ENCODE measurements at places on chromosomes 12 and 14. TPM values are rescaled to one million over a fixed set of nuclear protein-coding genes. Genes with fewer than 3 reads are reported as not detected.
A peak's percentile ranks its signal among the peaks of the same experiment; 100 is the strongest.

GRCh38 chr14:58296726-58297125, 1.6 kb upstream of the ARID4A start:
- H3K27me3 ChIP-seq, result no peaks in the 10 kb centered on the region
- H3K4me3 ChIP-seq, result peak overlapping the region; percentile 61
- H3K4me1 ChIP-seq, result peaks cover 38% of the 10 kb centered on the region
- H3K27ac ChIP-seq, result peak overlapping the region; percentile 93

DNA sequence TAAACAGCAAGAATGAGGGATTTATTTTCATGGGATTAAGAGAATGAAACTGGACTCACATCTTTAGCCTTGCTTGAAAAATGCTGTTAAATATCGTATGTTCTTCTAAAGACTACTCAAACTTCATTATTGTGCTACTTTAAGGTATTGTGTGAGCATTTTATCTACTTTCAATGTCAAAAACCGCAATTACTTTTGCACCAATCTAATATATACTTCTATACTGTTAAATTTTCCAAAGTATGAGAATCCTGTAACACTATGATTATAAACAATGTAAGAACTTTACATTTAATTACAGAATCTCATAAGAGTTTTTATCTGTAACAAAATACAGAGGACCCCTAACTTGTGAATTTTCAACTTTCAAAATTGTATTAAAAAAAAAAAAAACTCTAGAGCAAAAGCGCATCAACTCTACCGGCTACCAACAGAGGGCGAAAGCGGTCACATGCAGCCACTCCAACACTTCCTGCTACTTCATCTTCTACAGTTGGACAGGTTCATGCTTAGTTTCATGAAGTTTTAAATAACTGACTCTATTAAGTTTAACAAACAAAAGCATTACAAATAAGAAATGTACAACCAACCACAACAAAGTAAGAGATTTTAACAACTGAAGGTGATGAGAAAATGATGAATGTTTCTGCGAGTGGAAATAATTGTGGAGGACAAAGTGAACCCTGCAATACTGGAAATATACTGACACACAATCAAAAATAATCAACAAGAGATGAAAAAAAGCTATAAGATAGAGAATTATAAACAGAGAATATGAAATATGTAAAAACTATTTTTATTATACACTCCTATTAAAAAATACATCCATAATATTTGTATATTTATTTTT, 210.9 kb downstream of the MED13L start:
- H3K27me3 ChIP-seq, result no peaks in the 10 kb centered on the region
- H3K4me1 ChIP-seq, result peaks cover 37% of the 10 kb centered on the region
- no peak for DNase-seq
- no peaks in the 10 kb centered on the region for H3K36me3 ChIP-seq
- H3K27ac ChIP-seq, result no peak overlapping the region
- no peak overlapping the region for H3K4me3 ChIP-seq

GRCh38 chr12:24441458-24441857, 492.0 kb upstream of the SOX5 start:
- no peaks in the 10 kb centered on the region for H3K4me1 ChIP-seq
- H3K4me3 ChIP-seq, result no peak overlapping the region
- no peaks in the 10 kb centered on the region for H3K36me3 ChIP-seq
- no peak overlapping the region for H3K27ac ChIP-seq
- no peak for DNase-seq

DNA sequence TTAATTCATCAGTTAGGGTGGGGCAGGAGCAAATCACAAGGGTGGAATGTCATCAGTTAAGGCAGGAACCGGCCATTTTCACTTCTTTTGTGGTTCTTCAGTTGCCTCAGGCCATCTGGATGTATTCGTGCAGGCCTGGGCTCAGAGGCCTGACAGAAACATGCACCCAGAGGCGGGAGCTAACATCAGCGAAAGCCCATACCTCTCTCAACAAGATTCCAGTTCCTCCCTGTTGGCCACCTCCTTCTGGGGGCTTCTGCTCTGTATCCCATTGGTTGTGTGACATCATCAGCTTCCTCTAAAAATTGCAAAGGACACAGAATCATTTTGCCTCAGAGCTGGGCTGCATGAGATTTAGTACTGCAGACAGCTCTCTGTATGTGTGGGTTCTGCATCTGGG, 134.3 kb downstream of the ZNF664 start:
- H3K27ac ChIP-seq, result no peak overlapping the region
- H3K4me3 ChIP-seq, result no peak overlapping the region
- no peaks in the 10 kb centered on the region for H3K36me3 ChIP-seq
- no peaks in the 10 kb centered on the region for H3K4me1 ChIP-seq

DNA sequence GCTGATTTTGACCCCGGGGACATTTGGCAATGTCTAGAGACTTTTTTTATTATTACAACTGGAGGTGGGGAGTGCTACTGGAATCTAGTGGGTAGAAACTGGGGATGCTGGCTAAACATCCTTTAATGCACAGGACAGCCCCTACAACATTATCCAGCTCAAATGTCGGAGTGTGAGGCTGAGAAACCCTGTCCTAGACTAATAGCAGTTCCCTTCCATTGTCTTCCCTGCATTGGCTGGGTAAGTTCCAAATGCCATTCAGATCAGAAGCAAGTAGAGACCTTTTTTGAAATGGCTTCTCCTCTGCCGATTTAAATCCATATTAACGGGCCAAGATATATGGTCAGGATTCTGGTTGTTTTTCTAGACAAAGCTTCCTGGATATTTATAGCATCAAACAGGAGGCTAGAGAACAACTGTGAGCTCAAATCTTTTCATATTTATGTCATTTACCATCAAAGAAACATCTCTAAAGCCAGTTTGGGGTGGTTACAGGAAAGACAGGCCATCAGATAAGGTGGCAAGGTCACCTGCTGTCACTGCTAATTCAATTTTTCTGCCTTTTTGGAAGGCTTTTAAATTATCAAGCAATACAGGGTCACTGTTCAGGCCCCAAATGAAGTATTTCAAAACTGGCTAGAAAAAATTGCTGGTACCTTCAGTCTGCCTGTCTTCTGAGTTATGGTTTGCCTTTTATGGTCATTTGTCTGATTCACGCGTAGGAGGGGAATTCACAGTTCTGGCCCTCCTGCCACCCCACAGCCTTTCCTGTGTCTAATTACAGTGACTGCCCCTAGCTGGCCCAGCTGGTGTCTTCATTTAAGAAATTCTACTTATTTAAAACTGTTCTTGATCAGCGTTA, 20.1 kb upstream of the AKAP5 start:
- no peak for DNase-seq
- H3K4me1 ChIP-seq, result peaks cover 14% of the 10 kb centered on the region
- no peaks in the 10 kb centered on the region for H3K36me3 ChIP-seq
- H3K4me3 ChIP-seq, result no peak overlapping the region
- H3K27ac ChIP-seq, result peak overlapping the region; percentile 50

DNA sequence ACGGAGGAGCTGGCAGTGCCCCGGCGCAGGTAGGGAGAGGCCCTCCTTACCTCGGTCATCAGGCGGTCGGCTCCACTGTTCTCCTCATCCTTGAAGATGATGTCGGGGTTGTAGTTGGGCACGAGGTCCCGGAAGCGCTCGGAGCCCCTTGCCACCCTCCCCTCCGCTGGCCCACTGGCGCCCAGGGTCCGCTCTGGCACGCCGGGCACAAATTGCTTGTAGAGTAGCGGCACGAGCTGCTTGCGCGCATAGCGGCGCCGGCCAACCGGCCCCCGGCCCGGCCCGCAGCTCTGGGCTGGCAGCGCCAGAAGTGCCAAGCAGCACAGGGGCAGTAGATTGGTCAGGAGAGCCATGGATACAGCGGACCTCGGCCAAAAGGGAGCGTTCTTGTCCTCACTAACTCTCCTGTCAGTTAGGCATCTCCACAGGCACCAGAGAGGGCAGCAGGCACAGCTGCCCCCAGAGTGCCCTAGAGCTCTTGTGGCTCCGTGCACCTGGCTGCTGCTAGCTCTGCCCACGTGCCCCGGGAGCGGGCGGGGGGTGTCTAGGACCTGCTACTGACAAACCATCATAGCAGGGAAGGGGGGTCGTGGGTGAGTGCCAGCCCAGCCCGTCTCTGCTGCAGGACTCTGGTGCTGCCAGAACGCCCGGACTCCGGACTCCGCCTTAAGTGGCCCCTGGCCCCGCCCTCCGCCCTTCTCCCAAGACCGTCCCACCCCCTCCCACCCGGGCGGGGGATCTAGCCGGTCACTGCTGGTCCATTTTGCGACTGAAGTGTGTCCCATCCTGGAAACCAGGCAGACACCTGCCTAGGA, at the start of gene DHH:
Gene DHH (minus strand): TSS at position 642 of the 815 bp plus-strand sequence. CDS start 289 bp downstream, at position 353.
- no peak for DNase-seq
- peak within 1 kb of the TSS; percentile 2 for H3K27ac ChIP-seq
- peaks cover 26% of the 10 kb centered on the region for H3K36me3 ChIP-seq
- peaks cover 50% of the 10 kb centered on the region for H3K4me1 ChIP-seq
- H3K27me3 ChIP-seq, result peaks cover 57% of the 10 kb centered on the region
- H3K4me3 ChIP-seq, result peak within 1 kb of the TSS; percentile 34

GRCh38 chr12:6404390-6404789, 20.4 kb downstream of the LTBR start:
- DNase-seq, result no peak
- no peak overlapping the region for H3K4me3 ChIP-seq
- H3K27me3 ChIP-seq, result no peaks in the 10 kb centered on the region
- H3K36me3 ChIP-seq, result no peaks in the 10 kb centered on the region
- no peak overlapping the region for H3K27ac ChIP-seq
- H3K4me1 ChIP-seq, result no peaks in the 10 kb centered on the region

DNA sequence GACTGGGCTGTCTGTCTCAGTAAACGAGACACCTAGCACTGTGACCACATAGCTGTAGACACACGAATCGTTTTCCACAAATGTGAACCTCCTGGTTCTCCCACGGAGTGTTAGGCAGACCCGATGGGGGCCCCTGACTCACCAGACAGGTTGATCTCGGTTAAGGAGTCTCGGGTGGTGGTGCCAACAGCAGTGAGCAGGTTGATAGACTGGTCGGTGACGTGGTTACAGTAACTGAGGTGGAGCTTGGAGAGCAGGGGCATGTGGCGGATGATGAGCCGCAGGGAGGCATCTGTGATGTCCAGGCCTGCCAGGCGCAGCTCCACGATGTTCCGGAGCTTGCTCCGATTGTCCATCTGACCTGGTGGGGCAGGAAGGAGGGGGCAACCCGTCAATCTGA, 39.8 kb downstream of the RNF34 start:
- peaks cover 25% of the 10 kb centered on the region for H3K4me1 ChIP-seq
- peak; percentile 51 for DNase-seq
- H3K36me3 ChIP-seq, result peaks cover 18% of the 10 kb centered on the region
- H3K27me3 ChIP-seq, result no peaks in the 10 kb centered on the region
- no peak overlapping the region for H3K27ac ChIP-seq

- H3K27me3 ChIP-seq, result no peaks in the 10 kb centered on the region
- H3K36me3 ChIP-seq, result no peaks in the 10 kb centered on the region
- DNase-seq, result no peak
Observed at GRCh38 chr12:113855998-113856397, 110.1 kb downstream of the RBM19 start.

GRCh38 chr12:131093971-131094830, 140.5 kb downstream of the ADGRD1 start:
- no peak overlapping the region for H3K4me3 ChIP-seq
- no peak overlapping the region for H3K27ac ChIP-seq
- DNase-seq, result peak; percentile 46

Gene PDZRN4
- 71.5 TPM for total RNA-seq

Gene GPRC5D
- total RNA-seq, result not detected

Gene RPGRIP1
- not detected for total RNA-seq

Data from sigmoid colon (tissue), 7 donors.